ENCODE measurements at places on chromosomes 1 and 21. TPM values are rescaled to one million over a fixed set of nuclear protein-coding genes. Genes with fewer than 3 reads are reported as not detected.

TSTD1 gene
- 117 TPM for polyA plus RNA-seq

LCA5L gene
- 0.48 TPM for polyA plus RNA-seq

CYP2J2 gene
- polyA plus RNA-seq, result 21.4 TPM

TAL1 gene
- 1.1 TPM for polyA plus RNA-seq

EPHA10 gene
- 0.24 TPM for polyA plus RNA-seq

ST6GALNAC3 gene
- 0.29 TPM for polyA plus RNA-seq

SLFNL1 gene
- 0.16 TPM for polyA plus RNA-seq

KCNT2 gene
- polyA plus RNA-seq, result 0.22 TPM

MROH9 gene
- not detected for polyA plus RNA-seq

ADORA1 gene
- 0.22 TPM for polyA plus RNA-seq

Measured in esophagus (tissue), 2 donors.